Astrocyte of the spinal cord (primary cell): ENCODE measurements at places on chromosomes 11 and 22.

DNA sequence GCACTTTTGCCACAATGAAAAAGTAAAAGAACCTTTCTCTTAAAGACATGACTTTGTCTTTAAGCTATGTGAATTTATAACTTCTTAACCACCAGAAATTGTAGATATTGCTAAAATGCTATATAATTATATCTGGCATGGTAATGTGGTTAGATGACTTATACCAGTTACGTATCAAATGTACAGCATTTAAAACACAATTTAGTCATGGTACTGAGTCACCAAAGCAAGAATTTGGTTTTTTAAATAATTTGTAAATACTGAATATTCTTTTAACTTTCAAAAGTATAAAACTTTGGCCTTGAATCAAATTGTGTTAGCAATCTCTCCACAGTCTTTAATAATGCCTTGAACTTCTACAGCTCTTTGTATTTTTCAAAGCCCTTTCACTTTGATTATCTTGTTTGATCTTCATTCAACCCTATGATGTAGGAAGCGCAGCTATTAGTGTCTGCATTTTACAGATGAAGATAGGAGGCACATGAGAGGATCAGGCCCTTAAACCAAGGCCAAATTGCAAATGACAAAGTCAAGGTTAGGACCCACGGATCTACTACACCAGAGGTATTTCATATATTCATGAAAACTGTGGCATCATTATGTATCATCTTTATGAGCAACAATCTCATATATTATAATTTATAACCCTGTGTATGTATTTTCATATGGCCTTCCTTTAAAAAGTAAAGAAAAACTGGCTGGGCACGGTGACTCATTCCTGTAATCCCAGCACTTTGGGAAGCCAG lies 4.4 kb upstream of the SYTL2 start:
- DNase-seq: peak; percentile 89

- DNase-seq: no peak
These were observed 698 bp downstream of the SLC37A4 start for GRCh38 chr11:119030029-119030328.

GRCh38 chr11:34827228-34827627 lies 89.0 kb downstream of the APIP start:
- DNase-seq: no peak

DNA sequence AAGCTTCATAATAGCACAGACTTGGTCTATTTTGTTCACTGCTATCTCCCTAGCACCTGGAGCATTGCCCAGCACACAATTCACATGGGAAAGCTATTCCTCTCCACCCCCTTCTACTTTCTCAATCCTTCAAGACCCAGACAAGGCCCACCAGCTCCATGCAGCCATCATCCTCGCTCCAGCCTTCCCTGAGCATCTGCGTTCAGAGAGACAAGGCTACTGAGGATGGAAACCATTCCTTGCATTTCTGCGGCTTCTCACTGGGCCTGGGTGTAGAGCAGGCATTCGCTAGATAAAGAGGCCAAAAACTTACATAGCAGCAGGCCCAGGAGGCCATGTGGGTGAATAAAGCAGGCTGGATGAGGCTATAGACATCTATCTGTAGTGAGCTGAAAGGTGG lies 530.8 kb downstream of the BUD13 start:
- DNase-seq: no peak

- DNase-seq: no peak
These were observed 216.8 kb downstream of the TMEM135 start for GRCh38 chr11:87254562-87254961.

DNA sequence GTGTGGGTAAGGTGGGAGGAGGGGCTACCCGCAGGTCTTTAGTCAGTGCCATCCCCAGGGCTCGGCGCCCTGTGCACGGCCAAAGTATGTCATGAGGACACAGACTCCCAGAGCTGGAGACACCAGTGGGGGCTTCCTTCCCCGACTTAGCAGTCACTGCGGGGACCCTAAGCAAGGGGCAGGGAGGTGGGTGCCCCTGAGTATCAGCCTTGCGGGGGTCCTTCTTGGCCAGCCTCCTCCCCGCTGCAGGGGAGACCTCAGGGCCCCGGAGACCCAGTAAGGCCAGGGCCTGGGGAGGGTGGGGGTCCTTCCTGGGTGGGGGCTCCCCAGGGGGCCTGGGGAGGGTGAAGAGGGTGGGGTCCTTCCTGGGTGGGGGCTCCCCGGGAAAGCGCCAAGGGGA lies 673.8 kb downstream of the BRD1 start:
- no peak for DNase-seq

DNA sequence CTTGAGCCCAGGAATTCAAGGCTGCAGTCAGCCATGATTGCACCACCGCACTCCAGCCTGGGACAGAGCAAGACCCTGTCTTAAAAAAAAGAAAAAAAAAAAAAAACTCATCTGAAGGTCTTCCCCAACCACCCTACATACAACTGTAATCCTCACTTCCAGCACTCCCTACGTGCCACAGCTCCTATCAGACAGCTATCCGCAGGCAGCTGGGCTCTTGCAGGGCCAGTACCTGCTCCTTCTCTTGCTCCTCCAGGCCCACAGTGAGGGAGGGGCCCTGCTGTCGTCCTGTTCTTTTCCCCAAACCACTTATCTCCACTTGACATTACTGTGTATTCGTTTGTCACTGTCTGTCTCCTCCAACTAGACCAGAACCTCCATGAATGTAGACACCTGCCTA lies 156.1 kb upstream of the NECTIN1 start:
- DNase-seq: no peak

DNA sequence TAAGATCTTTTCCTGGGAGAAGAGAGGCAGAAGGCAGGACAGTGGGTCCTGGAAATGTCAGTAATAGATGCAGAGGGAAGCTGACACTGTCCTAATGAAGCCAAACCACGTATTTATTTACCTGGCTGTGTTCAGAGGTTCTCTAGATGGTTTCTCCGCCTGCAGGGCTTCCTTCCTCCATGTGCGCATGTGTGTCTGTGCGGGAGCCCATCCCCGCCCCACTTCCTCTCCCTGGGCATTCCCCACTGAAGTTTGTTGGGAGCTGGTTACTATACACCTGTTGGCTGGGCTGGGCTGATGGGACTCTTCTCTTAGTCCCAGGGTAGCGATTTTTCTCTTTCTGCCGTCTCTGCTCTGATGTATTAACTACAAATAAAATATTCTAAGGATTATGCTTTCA lies 204.9 kb upstream of the TBCEL start:
- DNase-seq: no peak

GRCh38 chr11:111416231-111416960 lies 37.3 kb upstream of the POU2AF1 start:
- no peak for DNase-seq

DNA sequence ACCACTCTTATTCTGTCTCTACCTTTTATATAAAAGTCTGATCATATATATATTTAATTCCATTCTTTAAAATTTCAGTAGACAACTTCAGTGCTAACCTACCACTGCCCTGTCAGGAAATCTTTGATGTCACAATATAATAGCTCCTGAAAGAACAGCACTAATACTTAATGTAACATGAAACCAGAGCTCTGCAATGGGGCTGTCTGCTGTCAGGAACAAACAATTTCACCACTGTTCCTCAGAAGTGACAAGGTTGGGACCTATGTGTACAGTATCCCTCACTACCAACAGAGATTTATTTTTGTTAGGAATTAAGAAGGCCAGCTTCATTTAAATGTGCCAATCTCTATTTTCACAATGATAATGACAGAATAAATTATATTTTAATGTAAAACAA lies 165.5 kb upstream of the C11orf58 start:
- no peak for DNase-seq

DNA sequence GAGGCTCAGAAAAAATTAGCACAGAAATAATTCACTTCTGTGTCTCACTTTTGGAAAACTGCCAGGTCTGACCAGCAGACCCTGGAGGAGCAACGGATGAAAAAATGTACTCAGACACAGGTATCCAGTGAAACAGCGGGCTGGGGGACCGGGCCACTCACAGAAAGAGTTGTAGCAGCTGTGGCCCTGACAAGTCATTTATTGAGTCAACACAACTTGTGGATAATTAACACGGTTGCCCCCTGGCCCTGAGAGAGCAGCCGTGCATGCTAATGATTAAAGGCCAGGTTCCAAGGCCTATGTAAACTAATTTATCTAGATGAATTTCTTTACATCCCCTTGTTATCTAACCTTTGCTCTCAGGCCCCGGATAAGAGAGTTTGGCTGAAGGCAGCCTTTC lies 131.3 kb downstream of the AASDHPPT start:
- no peak for DNase-seq

- DNase-seq: peak; percentile 65
These were observed 3.3 kb downstream of the TSPAN4 start for GRCh38 chr11:845872-846495.

DNA sequence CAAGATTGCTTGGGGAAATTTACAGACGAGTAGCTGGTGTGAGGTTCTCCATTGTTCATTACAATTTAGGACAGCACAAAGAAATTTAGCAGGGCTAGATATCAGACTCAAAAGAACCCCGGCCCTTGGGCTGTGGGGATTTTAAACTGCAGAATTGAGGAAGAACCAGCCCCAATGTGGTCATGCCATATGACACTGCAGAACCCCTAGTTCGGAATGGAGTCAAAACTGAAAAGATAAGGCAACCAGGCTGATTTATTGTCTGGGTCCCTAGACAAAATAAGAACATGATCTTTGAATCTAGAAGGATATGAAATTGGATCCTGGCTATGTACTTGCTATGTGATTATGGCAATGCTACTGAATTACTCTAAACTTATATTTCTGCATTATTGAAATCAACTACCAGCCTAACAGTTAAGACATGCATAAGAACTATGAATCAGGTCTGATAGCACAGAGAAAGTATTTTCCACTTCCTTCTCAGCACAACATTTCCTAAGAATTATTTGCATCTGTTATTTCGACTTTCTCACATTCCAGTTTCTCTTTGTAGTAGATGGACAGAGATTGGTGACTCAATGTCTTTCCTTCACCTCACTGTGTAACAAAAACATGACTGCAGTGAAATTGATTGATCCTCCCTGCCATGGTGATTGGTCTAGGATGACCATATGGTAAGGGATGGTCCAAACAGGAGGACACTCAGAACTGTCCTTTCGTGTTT lies 13.2 kb downstream of the MMP3 start:
- DNase-seq: no peak

DNA sequence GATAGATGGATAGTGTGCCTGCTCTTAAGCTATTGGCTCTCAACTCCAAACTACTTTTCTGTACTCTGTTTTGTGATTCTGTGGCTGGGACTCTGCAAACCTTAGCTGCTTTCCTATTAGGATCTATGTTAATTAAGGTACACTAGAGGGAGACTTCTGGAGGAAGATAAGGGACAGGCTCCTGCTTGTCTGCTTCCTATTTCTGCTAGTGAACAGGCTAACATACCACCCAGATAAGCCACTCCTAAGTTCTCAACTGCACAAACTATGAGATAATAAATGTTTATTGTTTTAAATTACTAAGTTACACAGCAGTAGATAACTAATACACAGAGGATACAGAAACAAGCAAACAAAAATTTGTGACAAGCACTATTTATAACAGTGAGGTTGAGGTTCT lies 10.2 kb upstream of the NXPE2 start:
- DNase-seq: no peak

DNA sequence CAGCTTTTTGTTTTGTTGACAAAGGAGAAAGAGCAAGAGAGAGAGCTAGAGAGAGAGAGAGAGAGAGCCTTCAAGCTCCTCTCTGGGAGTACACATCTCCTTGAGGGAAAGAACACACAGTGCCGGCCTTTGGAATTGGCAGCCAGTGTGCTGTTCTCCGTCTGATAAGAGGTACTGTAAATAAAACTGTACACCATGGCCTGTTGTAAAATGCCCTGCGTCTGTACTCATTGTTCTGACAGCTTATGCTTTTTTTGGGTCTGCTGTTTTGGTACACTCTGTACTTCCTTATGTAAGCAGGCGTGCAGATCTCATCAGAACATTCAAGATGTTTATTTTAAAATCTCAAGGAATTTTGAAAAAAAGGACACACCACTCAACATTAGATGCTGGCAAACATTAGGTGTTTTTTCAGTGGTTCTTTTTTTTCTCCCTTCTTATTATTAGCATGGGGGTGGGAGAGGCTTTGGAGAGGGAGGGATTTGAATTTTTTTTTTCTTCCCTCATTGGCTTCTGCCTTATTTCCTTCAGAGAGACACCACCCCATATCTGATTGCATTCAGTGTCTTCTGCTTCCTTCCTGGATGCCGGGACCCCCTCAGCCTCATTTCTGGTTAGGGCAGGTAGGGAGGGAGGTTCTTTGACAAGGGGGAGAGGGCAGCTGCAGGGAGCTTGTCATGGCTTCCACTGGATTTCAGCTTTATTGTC lies 116.8 kb upstream of the NNMT start:
- peak; percentile 95 for DNase-seq

GRCh38 chr22:49826603-49827270 lies 936 bp downstream of the BRD1 start:
- peak; percentile 35 for DNase-seq

DNA sequence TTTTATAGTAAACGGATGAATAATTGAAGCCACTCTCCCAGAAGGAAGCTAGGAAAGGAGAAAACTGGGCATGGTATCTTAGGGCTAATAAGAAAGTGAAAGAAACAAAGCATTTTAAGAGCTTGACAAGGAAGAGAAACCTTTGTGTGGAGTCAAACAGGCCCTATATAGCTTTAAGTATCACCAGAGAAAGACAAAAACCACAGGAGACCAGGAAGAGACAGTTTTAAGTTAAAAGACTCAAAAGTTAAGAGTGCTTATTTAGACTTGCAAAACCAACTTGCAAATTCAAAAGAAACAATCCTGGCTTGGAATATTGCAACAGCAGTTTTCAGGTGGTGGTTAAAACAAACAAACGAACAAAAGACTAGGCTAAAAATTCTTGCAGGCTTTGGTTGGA lies 3.4 kb downstream of the PAK1 start:
- no peak for DNase-seq

GRCh38 chr11:73157101-73158010 lies 15.2 kb upstream of the FCHSD2 start:
- DNase-seq: peak; percentile 29

DNA sequence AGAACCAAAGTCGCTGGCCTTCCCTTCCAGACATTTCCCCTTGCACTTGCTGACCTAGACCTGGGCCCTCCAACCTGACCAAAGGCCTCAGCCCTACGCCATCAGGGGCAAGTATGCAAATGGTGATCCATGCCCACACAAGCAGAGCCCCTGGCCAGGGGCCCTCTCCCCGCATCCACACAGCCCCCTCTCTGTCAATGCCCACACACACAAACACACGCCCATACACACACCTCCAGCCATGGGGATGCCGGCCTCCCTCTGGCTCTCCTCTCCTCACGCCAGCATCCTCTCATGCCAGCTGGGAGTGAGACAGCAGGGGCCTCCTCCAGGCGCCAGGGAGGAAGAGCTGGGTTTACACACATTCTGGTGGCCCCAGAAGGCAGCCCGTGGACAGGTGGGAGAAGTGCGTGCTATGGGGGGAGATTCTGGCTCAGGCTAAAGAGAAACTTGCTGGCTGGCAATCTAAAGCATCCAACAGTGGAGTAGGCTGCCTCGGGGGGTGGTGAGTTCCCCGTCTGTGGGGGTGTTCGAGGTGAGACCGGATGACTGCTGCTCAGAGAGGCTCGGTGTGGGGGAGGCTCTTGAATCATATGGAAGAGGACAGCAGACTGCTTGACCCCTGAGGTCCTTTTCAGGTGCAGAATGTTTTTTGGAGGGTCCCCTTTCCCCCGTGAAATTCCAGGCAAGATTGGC lies 4.8 kb downstream of the NRXN2 start:
- no peak for DNase-seq

- no peak for DNase-seq
These were observed 42.9 kb downstream of the CBL start for GRCh38 chr11:119248750-119249670.
